ENCODE measurements at places on chromosomes 12 and 14.

GRCh38 chr12:112711507-112711906, 80.0 kb upstream of the RPH3A start:
- DNase-seq = no peak

- no peak for DNase-seq
These were observed 34.4 kb downstream of the WBP11 start for GRCh38 chr12:14768823-14769405.

DNA sequence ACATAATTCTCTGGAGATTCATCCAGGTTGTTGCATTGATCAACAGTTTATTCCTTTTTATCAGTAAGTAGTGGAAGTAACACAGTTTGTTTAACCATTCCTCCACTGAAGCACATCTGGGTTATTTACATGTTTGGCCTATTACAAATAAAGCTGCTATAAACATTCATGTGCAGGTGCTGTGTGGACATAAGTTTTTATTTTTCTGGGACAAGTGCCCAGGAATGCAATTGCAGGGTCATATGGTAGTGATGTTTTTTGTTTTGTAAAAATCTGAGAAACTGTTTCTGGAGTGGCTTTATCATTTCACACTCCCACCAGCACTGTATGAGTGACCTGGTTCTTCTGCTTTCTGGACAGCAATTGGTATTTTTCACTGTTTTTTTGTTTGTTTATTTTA, 505.4 kb downstream of the CCER1 start:
- DNase-seq = no peak

DNA sequence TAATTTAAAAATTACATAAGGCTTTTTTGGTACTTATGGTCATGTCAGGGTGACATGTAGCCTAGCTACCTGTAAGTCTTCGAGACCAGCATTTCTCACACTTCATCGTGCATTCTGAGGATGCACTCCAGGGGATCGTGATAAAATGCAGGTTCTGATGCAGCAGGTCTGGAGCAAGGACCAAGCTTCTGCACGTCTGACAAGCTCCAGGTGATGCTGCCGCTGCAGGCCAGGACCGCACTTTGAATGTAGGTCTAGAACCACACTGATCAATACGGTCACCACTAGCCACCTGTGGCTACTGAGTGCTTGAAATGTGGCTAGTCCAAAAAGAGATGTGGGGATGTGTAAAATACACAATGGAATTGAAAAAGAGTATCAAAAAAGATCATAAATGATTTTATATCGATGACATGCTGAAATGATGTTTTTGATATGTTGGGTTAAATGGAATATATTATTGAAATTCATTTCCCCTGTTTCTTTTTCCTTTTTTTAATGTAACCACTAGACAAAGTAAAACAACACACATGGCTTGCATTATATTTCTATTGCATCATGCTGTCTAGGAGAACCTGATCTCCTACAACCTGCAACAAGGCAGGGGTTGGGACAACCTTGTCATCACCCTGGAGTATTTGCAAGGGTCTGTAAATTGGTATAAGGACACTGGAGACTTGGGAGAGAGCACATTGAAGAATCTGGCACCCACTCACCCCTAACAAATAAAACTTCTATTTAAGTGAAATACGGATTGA, 142.4 kb downstream of the DPF3 start:
- DNase-seq = no peak

- no peak for DNase-seq
These were observed 229.6 kb downstream of the BCAT1 start for GRCh38 chr12:24719293-24719721.

- DNase-seq = no peak
These were observed 184.7 kb downstream of the AACS start for GRCh38 chr12:125249932-125250331.

DNA sequence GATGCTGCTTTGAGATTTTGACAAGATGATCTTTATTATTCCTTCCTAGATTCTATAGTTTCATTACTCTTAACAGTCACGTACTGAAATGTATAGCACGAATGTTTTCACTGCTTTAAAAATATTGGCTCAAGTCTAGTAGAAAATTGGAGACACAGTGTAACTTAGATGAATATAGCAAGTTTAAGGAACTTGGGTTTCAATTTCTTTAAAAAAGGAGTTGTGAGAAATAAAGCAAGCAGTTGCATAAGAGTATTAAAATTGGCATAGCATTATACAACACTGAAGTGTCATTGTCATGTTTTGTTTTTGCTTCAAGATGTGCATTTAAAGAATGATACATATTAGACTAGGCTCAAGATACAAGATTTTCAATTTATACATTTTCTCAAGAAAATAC, 624.8 kb upstream of the NOVA1 start:
- no peak for DNase-seq

DNA sequence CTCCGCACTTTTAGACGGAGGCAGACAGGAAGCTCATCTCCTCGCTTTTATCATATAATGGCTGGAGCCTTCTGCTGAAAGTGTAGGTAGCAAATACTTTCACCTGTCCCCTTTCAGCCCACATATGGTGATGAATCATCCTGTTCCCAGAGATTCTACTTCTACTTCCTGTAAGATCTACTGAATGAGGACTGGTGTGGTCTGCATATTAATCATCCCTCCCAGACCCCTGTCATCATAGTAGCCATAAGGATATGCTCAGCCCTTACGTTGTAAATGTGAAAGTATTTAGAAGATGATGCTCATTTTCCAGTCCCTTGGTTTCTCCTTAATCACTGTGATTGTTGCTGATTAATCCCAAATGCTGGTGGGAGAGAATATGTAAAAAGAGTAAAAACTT, 268.2 kb upstream of the GRIP1 start:
- DNase-seq = no peak

DNA sequence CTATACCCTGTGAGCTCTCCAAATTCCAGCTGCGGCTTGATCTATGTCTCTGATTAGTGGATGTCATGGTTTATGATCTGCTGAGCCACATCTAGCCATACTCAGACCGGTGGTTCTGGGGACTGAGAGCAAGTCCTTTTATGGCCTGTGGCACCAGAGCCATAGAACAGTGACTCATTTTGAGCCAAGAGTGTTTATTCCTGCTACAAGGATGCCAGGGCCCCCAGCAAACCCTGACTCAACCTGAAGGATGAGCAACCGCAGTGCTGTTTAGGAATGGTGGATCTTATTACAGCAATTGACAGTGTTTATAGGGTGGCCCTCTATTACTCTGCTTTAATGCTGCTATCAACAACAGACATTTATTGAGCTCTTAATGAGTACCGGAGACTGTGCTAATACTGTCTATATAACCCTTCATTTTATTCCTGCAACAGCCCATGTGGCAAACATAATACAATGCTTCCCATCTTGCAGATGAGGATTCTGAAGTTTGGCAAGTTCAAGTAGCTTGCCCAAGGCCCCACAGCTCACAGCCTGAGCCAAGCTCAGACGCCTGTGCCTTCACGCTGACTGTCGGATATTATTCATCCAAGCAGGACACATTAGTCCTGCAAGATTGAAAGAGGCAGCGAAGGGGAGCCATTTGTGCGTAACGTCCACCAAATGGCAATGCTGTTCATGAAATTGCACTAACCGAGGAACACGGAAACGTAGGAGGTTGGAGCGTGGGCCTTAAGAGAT, 273.6 kb upstream of the PWP1 start:
- DNase-seq = no peak

GRCh38 chr12:593396-594270, 69.6 kb downstream of the NINJ2 start:
- DNase-seq = no peak

GRCh38 chr14:89807892-89808291, 146.6 kb downstream of the EFCAB11 start:
- no peak for DNase-seq

DNA sequence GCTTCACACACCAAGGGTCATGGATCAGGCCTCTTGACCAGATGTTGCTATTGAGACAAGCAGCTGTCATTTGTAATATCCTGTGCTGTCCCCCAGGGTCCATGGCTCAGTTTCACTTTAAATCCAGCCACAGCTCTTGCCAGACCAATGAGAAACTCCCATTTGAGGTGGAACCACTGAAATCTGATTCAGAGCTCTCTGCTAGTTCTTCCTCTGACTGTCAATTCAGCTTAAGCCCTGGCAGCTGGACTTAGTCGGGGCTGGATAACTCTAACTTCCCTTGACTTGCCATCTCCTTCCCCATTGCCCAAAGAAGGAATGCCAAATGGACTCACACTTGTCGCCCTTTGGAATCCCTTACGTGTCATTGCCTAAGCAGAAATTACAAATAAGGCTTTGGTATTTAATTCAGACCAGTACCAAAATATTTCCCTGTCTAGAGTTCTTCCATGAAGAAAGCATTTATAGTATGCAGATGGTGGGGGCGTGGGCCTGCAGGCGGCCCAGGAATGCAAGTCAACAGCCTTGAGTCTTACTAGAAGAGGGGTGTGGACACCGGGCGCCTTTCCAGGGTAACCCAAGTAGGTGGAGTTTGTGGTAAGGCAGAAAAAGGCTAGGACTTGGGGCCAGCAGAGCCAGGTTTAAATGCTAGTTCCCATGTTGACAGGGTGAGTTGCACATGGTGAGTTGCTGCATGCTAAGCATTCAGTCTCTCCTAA, 96.9 kb upstream of the TMPO start:
- DNase-seq = no peak

DNA sequence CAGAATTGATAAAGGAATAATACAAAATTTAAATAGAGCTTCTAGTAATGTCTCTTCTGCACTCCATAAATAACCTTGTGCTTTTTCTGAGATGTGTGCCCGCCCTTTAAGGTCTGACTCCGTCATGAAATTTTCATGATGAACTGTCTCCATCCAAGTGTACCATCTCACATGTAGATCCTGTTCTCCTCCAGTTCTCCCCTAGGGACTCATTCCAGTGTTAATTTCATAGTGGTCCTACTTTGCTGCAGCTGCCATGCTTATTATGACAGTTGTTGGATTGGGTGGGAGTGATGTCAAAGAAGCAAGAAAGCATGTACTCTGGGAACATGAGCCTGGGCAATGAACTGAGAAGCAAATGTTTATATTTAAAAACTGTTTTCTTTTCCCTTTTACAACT, 442.5 kb upstream of the PDE3A start:
- no peak for DNase-seq

DNA sequence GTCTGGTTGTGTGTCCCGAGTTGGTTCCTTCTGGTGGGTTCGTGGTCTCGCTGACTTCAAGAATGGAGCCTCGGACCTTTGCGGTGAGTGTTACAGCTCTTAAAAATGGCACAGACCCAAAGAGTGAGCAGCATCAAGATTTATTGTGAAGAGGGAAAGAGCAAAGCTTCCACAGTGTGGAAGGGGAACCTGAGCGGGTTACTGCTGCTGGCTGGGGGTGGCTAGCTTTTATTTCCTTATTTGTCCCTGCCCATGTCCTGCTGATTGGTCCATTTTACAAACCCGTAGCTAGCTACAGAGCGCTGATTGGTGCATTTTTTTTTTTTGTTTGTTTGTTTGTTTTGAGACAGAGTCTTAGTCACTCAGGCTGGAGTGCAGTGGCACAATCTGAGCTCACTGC, 29.3 kb downstream of the FGF6 start:
- DNase-seq = no peak

DNA sequence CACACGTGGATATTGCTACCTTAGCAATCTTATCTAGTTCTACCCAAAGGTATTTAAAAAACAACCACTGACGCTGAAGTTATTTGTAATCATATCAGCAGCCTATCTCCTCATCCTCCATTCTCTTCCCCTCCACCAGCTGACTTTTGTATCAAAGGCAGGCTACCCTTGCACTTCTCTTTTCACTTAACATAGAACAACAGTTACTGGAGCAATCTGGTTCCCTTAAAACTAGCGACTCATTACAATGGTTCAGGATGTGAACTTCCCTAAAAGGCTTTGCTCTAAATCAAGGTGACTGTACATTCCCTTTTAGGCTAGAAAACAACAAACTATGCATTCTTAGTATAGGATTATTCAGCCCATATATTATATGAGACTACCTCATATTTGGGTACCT, 404.7 kb downstream of the APAF1 start:
- DNase-seq = no peak

DNA sequence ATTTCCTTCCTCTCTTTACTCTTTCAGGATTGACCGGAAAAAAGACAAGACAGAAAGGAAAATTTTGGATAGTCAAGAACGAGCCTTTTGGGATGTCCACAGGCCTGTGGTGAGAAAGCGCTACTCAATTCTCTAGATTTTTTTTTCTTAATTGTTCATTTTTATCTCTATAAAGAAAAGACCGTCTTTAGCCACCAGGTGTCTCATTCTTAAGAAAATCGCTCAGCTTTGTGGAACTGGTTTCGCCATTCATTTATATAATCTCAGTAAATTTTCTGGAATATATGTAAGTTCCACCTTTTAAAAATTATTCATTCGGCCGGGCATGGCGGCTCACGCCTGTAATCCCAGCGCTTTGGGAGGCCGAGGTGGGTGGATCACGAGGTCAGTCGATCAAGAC, 421.1 kb downstream of the DPF3 start:
- DNase-seq = no peak

DNA sequence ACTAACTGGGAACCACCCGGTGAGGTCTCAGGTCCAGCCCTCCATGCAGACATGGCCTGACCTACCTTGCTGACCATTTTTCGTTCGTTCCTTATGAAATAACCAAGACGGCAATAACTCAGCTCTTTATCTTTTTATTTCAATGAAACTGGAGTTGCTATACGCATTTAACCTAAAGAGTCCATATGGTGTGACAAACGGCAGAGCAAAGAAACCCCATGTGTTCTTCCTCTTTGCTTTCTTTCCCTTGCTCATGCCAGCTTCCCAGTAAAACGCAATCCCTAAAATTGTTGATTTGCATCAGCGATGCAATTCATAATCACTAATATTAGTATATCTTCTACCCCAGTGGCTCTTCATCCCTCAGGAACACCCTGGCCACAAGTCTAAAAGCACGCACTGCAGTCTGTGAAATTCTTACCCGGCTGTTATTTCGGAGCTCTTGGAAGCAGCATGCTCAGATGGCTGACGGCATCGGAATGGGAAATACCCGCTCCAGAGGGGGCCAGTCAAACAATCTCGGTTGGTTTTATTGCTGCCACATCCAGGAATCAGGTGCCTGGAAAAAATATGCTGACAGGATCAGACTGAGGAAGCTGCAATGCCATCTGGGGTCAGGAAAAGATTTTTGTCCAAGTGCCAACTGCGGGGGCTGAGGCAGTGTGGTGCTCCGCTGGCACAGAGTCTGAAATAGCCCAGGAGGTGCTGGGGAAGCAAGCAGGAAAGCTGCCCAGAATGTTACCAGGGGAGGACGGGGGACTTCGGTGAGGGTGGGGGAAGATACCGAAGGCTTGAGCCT, 28.2 kb upstream of the KCNA1 start:
- no peak for DNase-seq

DNA sequence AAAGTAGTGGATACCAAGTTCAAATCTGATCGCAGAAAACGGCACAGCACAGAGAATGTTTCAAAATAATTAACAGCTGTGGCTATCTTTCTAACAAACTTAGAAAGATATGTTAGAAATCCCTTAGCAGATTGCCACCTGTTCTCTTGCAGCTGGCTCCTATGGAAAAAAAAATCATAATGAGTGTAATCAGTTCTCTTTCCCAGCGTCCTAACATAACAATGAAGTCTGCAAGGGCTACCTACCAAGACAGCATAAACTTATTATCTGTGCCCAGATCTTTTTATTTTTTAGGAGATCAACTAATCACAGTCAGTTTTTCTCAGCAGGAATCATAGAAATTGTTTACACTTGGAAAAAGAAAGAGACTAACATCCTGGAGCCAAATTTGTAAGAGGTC, 358.6 kb upstream of the FOXG1 start:
- DNase-seq = no peak

- DNase-seq = no peak
These were observed 202.7 kb upstream of the FRMD6 start for GRCh38 chr14:51448831-51449670.

Measured in Jurkat, Clone E6-1 (cell line).